ENCODE measurements at places on chromosomes 6 and 20.
A peak's percentile ranks its signal among the peaks of the same experiment; 100 is the strongest.

DNA sequence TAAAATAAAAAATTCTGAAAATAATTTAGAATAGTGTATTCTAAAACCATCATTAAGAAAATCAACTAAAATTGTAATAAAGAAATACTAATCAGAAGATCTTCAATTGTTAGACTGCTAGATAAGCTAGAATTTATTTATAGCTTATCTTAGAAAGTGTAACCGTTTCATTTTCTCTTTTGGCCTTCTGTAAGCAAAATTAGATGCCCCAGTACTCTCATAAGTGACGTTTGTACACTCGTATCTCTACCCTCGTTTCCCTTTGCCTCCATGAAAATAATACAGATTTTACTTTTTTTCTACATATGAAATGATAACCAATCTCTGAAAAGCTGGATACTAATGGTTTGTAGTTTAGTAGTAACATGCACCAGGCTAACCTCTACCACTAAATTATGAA is 19.8 kb downstream of the DSE start:
- no peak for DNase-seq

DNA sequence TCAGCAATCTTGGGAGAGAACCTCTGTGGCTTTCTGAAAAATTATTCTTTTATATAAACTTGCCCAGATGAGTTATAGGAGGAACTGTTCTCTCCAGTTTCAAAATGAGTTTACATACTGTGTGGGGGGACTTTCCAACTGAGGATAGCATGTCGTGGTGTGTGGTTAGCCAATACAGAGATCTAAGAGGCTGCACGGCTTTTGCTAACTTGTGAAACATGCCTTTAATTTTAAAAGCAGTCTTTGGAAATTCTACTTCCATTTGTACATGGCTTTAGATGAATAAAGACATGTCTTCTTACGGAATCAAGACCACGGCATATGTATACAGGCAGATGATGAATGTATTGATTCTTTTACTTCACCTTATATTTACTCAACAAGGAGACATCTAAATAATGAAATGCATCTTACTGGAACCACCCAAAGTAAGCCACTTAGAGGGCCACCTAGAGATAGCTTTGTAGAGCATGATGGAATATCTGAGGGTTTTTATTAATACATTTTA is 39.8 kb downstream of the HIVEP1 start:
- no peak for DNase-seq

GRCh38 chr6:166469426-166469961 is 86.8 kb upstream of the MPC1 start:
- DNase-seq, result no peak

GRCh38 chr6:105432797-105433196 is 29.9 kb upstream of the PREP start:
- DNase-seq, result peak; percentile 76
